PC-3 (cell line): ENCODE measurements at places on chromosomes 4 and X. TPM values are rescaled to one million over a fixed set of nuclear protein-coding genes. Genes with fewer than 3 reads are reported as not detected.

Gene XG
- total RNA-seq, result not detected in 2 replicates

DNA sequence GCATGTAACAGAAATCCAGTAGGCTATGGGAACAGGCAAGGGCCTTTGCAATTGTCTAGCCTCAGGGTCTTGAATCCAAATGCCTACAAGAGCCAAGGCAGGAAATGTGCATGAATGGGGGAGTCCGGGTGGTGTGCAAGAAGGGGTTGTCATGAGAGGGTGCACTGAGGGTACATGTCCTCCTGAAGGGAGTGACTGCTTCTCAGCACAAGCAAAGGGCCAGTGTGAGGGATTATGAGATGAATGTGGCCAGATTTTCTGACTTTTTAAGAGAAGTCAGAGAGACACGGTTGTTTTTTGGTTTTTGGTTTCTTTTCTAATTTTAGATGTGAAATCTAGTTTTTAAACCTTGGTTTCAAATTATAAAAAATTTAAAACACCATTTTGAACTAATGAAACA is 76.5 kb upstream of the LSM6 start:
- no peaks in the 10 kb centered on the region for H3K36me3 ChIP-seq
- H3K27ac ChIP-seq, result no peak overlapping the region
- peaks cover 15% of the 10 kb centered on the region for H3K27me3 ChIP-seq
- no peaks in the 10 kb centered on the region for H3K4me1 ChIP-seq
- no peak overlapping the region for H3K4me3 ChIP-seq
- no peak for DNase-seq

Gene CXCL13
- not detected in 2 replicates for total RNA-seq

DNA sequence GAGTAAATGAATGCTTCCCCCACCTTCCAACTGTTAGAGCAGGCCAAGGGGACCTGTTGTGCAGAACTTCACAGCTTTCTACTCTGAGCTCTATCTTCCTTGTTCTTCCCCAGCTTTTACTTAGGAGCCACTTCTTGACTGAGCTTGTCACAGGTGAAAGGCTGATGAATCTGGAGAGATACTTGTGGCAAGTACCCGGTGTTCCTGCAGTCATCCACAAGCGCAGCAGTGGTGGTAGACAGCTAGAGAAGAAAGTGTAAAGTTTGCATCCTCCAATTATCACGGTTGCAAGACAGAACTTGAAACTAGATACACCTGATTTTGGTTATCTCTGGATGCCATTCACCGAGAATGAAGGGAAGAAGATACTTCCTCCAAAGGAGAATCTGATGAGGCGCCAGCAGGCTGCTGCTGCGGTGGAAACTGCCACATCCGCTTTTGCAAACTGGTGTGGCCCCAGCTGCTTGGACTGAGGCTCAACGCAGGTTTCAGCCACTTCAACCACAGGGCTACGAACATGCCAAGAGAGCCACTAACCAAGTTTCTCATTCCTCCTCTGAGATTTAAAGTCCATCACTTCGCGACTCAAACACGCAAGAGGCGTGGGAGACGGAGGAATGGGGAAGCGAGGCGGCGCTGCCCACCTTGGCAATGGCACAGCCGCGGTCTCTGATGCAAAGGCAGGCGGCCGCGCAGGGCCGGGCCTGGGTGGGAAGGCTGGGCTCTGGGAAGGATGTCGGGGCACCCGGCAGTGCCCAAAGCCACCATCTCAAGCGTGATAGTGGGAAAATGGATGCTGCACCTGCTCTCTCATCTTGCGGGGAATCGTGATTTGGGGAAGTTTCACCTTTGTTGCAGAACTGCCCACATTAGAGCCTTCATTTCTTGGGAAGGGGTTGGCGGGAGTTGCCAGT is 1.3 kb upstream of the FHIP1A start:
- H3K27ac ChIP-seq, result peak overlapping the region; percentile 90
- H3K4me3 ChIP-seq, result peak overlapping the region; percentile 97
- H3K4me1 ChIP-seq, result peaks cover 16% of the 10 kb centered on the region
- no peaks in the 10 kb centered on the region for H3K36me3 ChIP-seq

- H3K4me1 ChIP-seq, result no peaks in the 10 kb centered on the region
- H3K27me3 ChIP-seq, result no peaks in the 10 kb centered on the region
- no peaks in the 10 kb centered on the region for H3K36me3 ChIP-seq
- no peak for DNase-seq
Observed at GRCh38 chr4:149584722-149585121, 230.9 kb downstream of the IQCM start.

DNA sequence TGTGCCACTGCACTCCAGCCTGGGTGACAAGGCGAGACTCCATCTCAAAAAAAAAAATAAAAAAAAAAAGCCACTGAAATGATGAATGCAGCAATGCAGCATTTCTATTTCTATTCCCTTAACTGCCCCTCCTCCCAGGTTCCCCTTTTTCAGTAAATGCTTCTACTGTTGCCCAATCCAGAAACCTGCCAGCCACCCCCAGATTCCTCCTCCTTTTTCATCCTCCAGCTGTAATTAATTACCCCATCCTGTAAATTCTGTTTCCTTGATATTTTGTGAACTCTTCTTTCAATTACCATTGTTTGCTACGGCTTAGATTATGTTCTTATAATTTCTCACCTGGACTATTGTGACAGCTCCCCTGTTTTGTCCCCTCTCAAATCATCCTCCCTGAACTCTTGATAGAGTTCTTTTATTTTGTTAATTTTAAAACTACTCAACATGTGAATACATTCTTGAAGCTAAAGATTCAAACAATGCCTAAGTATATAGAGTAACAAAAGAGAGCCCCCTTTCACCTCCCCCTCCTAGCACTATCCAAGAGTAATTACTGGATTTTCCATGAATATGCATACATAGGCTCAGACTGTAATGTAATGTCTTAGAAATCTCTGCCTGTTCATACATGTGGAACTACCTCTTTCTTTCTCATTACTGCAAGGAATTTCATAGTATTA is 140.6 kb upstream of the GPC4 start:
- H3K36me3 ChIP-seq, result no peaks in the 10 kb centered on the region
- no peak overlapping the region for H3K27ac ChIP-seq
- no peak for DNase-seq
- H3K27me3 ChIP-seq, result no peaks in the 10 kb centered on the region
- no peak overlapping the region for H3K4me3 ChIP-seq

- peak; percentile 11 for DNase-seq
- H3K4me3 ChIP-seq, result no peak overlapping the region
- H3K27ac ChIP-seq, result no peak overlapping the region
- no peaks in the 10 kb centered on the region for H3K36me3 ChIP-seq
- peaks cover 13% of the 10 kb centered on the region for H3K27me3 ChIP-seq
Observed at GRCh38 chrX:672931-673330, 42.3 kb downstream of the SHOX start.

DNA sequence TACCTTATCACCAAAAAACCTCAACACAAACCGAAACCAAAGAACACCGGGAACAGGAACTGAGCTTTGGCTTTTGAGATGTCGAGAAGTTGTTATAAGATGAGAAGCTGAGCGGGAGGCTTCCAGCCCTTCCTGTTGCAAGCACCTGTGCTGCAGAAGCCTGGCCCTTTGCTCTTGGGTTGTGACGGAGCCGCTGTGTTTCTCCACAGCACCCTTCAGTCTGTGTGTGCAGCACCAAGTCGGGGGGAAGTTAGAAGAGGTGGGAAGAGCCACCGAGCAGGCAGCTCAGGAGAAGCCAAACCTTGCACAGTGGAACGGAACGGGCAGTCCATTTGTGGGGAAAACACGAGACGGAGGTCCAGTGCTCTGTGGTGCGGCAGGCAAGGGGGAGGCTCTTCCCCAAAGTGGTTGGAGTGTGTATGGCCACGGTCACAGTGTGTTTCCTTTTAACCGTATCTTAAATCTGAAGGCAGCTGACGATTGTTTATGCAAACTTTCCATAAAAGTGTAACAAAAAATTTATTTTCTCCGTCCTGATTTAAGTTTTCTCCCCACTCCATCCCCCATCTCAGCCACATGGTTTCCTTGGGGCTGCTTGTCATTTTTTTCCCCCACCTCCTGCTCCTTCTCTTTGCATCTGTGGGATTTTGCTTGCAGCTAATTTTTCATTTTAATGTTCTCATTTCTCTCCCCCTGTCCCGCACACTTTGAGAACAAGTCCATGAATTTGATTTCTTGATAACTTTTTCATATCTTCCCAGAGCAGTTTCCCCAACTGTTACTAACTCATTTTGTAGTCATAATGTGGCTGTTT is 123.7 kb downstream of the STOX2 start:
- no peaks in the 10 kb centered on the region for H3K36me3 ChIP-seq
- no peak for DNase-seq

DNA sequence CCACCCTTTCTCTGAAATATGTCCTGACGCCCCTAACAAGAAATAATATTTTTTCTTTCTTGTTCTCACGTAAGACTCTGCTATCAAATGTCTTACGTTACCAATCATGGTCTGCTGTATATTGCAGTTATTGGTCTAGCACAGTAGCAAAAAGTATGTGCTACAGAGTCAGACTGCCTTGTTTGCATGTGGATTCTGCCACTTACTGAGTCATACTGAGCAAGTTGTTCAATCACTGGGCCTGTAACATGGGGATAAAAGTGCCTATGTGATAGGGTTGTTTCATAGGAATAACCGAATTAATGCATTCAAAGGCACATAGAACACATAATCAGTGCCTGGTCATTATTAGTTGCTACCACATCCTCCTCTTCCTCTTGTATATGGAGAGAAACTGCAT is 14.1 kb downstream of the RPGR start:
- H3K27ac ChIP-seq, result peak overlapping the region; percentile 82
- DNase-seq, result peak; percentile 55
- H3K36me3 ChIP-seq, result no peaks in the 10 kb centered on the region
- no peaks in the 10 kb centered on the region for H3K27me3 ChIP-seq
- H3K4me3 ChIP-seq, result peak overlapping the region; percentile 6; the same call in 1 of the 2 replicates
- peaks cover 24% of the 10 kb centered on the region for H3K4me1 ChIP-seq

- no peak overlapping the region for H3K27ac ChIP-seq
- no peaks in the 10 kb centered on the region for H3K27me3 ChIP-seq
Observed at GRCh38 chr4:7324651-7325121, 110.0 kb downstream of the PSAPL1 start.
